NB4 (cell line): ENCODE measurements at places on chromosomes 1 and 21.

- DNase-seq: no peak
These were observed 20.6 kb downstream of the ABCD3 start for GRCh38 chr1:94438692-94439276.

DNA sequence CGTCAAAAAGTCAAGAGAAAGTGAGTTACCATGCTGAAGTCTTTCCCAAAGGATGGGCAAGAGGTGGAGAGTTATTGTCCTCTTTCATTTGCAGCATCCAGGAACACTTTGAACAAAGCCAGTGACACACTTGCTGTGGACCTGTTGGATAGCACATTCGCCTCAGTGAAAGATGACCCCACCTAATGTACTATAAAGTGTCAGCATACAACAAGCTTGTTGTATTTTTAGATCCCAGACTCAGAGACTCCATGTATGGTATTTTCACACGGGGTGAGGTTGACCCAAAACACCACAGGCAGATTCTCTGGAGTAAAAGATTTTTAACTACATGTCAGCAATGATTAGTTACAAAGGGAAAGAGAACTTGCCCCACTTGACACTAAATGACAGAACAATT is 273.8 kb downstream of the PTBP2 start:
- DNase-seq: no peak

GRCh38 chr1:75126611-75127101 is 7.5 kb upstream of the LHX8 start:
- no peak for DNase-seq

DNA sequence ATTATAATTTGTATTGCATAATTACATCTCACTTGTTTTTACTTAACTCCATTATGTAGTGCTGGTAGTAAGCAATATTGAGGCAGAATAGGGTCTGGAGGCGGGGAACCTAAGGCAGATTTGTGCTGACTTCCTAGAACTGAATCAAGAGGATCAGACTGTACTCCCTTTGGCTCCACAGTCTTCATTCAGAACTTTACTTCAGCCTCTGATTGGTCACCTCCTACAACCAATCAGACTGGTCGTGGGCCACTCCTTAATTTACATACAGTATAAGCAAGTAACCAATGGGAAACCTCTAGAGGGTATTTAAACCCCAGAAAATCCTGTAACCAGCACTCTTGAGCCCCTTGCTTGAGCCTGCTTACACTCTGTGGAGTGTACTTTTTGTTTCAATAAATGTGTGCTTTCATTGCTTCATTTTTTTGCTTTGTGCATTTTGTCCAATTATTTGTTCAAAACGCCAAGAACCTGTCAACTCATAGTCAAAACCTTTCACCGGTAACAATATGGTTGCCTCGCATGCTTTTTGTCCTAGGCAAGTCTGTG is 31.6 kb downstream of the ZBTB8OS start:
- peak; percentile 42 for DNase-seq

GRCh38 chr1:220922951-220923350 is 43.7 kb downstream of the HLX start:
- no peak for DNase-seq

GRCh38 chr1:58735586-58735985 is 35.7 kb upstream of the MYSM1 start:
- DNase-seq: no peak

- no peak for DNase-seq
These were observed 231 bp upstream of the RPS6KA1 start for GRCh38 chr1:26529405-26529654.

GRCh38 chr1:208775841-208776240 is 531.7 kb upstream of the PLXNA2 start:
- DNase-seq: no peak

- DNase-seq: peak; percentile 86
These were observed at the start of gene IL19 for GRCh38 chr1:206770531-206771337. Gene IL19 (plus strand): TSS chr1:206770773. CDS start chr1:206836663, 65,890 bp downstream.

- DNase-seq: peak; percentile 55
These were observed 210.9 kb upstream of the GALNT2 start for GRCh38 chr1:229856009-229856650.

DNA sequence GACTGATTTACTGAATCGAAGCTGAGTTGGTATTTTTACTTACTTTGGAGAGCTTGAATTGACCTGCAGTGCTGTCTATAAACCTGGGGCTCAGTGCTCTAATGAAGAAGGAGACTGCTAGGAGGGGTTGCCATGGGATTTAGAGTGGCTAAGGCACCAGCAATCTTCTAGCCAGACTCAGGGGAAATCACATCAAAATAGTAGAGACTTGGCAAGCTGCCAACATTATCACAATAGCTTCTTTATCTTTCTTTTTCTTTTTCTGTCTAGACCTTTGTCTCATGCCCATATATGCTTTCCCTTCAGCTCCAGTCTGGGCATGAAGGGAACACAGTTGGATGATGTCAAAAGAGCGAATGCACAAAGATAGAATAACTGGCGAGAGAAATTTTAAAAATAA is 301.1 kb upstream of the DPYD start:
- DNase-seq: no peak
